ENCODE measurements at places on chromosomes 3 and 15.

- DNase-seq, result no peak
Measured at GRCh38 chr3:124873226-124873625, 13.9 kb downstream of the ITGB5 start.

GRCh38 chr3:175751089-175751488 lies 892.0 kb downstream of the NAALADL2 start:
- no peak for DNase-seq

DNA sequence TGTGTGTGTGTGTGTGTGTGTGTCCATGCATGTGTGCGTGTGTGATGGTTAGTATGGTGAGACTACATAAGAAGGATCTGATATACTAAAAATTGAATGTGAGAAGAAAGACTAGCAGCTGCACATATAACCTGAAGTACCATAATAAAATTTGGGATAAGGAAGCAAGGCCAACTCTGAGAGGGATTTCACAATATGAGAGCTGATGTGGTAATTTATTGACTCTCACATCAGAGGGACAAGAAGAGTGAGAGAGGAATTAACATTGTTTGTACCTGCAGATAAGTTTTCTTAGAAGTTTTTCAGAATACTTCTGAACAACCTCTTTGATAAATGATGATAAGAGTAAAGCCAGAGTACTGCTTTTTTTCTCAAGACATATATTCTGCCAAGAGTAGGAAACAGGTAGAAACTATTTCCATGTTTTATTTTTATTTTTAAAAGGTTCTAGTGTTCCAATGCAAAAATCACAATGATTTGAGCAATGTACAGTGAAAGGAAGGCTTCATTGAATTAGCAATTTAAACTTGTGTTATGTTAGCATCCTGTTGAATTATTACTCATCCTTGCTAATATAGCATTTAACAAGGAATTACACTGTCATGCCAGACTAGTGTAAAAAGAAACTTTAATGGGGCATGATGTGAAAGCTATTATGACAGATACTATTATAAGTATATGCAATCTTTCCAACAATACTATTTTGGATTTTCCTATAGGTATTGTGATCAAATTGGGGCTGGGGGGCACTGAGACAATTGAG lies 415.5 kb upstream of the ARPP21 start:
- DNase-seq, result no peak

DNA sequence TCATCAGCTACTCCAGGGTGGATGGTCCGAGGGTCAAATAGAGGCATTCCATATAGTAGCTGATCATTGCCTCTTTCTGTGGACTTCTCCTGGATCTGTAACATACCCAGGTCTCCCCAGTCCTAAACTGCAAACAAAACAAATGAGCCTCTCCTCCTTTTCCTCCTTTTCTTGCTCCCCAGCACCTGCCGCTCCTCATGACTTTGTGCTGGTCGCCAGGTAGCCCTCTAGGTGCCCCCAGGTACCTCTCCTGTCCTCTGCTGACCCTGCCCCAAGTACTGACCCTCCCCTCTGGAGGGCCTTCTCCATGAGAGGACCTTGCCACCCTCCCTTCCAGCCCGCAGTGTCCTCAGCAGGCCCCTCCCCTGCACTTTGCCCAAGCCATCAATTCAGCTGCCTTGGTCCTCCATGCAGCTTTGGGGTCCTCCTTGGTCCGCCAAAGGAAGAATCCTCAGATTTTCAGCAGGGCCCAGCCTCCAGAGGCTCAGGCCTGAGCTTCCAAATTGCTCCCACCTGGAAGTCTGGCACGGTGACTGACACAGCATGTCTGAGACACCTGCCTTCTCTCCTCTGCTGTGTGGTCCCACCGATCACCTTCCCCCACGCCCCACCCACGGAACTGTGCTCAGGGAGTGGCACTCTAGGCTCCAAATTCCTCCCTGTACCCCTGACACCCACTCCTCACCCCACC lies 111.0 kb downstream of the LRRK1 start:
- DNase-seq, result no peak

GRCh38 chr3:111314898-111315297 lies 227.1 kb upstream of the CD96 start:
- DNase-seq, result no peak

DNA sequence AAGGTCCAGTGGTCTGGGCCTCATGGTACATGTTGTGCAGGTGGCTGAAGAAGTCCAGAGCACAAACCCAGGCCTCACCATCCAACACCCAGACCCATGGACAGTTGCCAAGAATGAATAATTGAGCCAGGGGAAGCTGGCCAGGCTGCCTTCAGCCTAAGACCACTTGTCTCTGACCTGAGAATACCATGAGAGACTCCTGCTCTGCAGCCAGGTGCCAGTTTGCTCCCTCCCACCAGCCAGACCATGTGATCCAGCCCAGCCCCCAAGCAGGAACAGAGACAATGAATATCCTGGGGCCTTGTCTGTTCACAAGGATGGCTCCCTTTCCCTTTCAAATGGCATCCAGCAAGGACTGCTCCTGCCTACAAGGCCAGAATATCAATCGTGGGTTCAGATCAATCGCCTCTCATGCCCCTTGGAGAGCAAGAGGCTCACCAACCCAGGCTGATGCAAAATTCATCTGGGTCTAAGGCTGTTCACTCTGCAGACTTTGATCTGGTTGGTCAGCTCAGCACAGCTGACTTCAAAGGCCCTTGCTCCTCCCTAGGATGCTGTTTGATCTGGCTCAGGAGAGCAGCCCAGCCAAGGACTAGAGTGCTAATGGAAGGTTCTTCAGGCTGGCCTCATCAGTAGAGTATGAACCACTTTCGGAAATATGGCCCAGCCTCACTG lies 13.4 kb downstream of the TRAIP start:
- no peak for DNase-seq

DNA sequence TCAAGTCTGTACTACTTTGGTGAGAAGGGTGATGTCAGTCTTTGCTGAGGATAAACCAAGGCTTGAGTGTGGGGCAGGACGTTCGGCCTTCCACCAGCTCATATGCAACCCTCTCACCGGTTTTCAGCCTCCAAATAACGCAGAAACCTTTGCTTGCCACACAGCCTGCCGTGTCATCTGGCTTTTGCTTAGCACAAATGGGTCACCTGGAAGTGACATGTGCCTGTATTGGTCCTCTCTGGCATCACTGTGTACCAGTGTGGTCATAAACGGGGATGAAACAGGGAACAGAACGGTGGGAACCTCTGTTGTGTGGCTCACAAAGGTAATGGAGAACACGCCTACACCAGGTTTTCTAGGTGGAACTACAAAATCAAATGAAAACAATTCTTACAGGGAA lies 7.1 kb downstream of the POMGNT2 start:
- no peak for DNase-seq

DNA sequence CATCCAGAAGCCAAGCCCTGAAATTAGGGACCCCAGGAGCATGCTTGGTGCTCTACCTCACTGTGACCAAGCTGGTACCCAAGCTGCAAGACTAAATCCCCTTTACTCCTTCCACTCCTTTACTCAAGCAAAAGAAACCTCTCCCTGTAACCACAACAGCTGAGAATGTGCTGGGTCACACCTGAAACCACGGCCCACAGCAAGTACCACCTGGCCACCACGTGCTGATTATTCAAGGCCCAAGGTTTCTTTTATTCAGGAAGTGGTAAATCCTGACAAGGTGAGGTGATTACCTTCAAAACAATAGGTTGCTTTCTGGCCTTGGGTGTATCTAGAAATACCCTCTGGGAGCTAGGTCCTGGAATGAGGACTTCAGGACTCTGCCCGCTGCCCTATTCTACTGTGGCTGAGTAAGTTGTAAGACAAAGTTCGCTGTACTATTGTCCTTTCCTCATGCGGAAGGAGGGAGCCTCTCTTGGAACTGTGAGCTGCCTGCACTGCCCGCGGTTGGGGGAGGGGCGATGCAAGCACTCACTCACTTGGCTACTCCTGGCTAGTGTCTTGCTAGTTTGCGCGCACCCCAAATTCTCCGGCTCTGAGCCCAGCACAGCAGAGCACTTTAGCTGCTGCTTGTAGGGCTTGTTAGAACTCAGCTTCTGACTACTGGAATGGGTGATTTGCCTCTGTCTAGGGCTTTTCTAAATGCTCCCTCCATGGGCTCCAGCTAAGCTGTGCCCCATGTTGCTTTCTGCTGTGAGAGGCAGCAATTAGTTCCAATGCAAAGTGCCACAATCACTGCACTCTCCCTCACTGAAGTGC lies 487.1 kb upstream of the CNTN3 start:
- DNase-seq, result no peak

DNA sequence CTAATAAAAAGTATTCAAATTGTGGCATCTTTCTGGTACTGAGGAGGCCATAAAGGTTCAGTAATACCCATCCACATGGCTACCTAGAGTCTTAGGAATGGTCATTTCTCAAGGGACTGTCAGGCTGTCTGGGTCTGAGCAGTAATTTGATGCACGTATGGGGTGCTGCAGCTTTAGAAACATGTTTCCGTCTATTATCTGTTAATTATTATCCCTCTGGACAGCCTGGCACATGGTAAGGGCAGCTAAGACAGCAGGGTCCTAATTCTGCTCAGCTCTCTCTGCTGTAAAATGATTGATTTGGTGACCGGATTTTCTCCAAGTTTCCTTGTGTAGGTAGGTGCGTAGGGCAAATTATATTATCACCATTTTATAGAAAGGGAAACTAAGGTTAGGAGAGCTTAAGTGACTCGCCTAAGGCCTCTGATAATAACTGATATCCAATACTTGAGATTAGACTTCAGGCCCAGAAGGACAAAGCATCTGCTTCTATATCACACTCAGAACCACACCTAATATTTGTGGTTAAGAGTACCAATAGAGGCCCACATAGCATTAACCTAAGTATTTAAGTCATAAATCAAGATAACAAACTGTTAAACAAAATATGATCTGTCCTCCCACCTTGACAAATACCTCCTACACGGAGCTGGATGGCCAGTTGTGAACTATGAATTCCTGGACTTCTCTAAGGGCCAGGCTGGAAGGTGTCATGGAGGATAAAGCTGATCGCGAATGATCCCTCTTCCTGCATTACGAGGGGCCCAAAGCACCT lies 2.9 kb upstream of the RAP2B start:
- DNase-seq, result no peak

DNA sequence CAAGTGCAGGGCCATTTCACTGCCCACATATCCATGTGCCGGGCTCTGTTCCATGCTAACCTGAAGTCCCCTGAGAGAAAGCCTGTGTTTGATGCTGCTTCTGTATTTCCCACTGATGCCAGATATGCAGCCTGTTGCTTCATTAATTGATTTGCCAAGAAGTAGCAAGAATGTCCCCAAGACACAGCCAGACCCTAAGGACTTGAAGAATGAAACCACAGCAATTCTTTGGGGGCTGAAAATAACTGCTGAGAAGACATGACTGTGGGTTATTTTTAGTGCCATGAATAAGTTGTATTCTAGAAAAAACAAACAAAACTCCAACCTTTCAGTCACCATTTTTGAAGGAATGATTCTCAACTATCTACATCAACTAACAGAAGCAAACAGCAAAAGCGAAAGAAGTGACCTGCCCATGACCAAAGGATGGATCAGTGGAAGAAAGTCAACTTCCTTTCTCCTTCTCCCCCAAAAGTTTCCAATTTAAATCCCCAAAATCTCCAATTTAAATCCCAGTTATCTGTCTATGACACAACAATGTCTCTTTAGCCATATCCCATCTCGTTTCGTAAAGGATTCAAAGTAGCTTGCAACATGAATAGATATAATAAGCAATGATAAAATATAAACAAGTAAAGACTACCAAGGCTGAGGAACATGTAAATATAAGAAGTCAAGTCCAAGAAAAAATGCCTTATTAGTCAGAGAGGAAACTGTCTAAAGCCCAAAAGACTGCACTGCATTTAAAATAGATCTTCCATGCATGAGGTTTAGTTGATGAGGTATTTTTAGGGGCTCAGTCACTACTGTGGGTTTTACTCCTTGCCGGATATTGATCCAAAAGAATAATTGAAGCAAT lies 226.8 kb downstream of the DTWD1 start:
- DNase-seq, result no peak

DNA sequence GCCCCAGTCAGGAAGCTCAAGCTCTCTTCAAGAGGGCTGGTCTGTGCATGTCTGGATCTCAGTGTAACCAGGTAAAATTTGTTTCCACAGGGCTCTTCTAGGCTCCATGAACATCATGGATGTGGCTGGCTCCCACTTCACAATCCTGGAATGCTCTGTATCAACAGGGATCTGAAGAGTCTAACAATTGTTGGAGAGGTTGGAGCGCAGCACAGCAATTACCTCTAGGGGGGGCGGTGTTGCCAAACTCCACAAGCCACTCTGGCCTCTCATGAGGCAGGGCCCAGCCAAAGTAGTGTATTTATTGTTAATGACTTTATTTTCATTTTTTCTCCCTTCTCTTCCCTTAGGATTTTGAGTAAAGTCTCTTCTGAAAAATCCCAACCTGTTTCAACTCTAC lies 6.1 kb upstream of the EIF2B5 start:
- no peak for DNase-seq

DNA sequence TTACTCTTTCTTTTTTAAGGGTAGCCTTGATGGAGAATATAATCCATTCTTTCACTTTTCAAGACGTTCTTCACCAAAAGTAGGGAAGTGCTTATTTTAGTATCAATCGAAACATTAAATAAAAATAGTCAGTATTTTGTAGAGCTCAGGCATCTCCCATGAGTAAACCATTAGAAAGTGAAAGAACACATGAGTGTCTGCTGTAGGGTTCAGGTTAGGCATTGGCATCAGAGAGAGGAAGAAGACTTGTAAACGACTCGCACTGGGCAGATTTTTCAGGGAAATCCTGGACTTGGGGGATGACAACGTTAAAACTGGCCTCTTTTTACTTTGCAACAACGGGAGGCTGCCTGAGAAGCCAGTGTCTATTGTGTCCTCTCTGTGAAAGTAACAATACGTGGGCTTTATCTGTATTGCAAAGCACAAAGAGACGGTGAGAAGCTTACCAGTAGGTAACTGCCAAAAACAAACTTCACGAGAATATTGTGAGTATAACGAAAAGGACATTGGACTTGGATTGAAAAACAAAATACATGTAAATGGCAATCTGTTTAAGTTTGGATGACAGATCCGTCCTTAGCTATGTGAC lies 451.7 kb downstream of the PYDC2 start:
- no peak for DNase-seq

GRCh38 chr3:115687721-115688120 lies 64.4 kb downstream of the GAP43 start:
- no peak for DNase-seq

DNA sequence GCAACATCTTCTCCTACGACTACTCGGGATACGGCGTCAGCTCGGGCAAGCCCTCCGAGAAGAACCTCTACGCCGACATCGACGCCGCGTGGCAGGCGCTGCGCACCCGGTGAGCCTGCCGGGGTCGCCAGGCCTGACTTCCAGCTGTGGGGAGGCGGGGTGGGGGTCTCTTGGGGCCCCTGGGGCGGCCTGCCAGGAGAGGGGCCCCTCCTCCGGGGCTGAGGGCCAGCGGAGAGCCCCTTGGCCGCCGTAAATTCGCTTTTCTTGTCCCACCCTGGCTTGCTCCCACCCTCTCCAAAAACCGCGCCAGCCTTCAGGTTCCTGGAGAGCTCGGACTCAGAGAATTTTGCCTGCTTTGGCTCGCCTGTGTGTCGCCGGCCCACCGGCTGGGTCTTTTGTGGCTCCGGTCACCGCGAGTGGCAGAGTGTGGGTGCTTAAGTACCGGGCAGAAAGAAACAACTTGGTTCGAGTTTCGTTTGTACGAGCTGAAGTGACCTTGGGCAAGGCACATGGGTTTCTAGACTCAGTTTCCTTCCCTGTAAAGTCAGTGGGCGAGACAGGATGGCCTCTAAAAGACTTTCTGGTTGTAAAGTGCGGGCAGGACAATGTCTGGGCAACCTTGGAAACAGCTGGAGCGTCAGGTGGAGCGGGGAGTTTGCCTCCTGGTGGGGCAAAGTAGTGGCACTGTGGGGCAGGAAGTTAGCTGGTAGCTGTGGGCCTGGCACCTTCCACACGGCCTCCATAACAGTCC lies 976 bp downstream of the ABHD17C start:
- no peak for DNase-seq
